ENCODE measurements at places on chromosomes 7 and 10.

DNA sequence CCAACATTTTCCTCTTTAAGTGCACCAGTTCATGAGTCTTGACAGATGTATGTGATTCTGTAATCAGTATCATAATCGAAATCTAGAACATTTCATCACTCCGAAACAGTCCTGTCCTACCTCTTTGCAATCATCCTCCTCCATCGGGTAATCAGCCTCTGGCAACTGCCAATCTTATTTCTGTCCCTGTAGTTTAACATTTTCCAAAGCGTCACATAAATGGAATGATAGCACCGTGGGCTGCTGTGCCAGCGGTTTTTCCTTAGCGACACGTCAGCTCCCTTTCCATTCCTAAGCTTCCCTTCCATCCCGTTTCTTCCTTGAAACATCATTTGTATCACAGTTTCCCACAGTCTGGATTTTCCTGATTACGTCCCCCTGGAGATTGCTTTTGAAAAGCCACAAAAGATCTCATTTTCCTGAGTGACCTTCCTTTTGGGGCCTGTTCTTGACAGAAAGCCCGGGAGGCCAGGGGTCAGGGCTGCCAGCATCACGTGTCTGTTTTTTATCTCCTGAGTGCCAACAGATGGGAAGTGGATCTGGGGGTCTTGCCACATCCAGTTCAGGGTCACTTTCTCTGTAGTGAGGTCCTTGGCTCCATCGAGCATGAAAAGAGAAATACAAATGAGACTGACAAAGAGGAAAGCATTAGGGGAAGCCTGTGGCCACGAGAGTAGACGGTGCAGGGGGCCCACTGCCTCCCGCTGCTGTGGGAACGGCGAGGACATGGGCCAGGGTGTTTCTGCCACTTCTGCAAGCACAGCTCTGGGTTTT lies 31.6 kb downstream of the TMEM120A start:
- DNase-seq = no peak

DNA sequence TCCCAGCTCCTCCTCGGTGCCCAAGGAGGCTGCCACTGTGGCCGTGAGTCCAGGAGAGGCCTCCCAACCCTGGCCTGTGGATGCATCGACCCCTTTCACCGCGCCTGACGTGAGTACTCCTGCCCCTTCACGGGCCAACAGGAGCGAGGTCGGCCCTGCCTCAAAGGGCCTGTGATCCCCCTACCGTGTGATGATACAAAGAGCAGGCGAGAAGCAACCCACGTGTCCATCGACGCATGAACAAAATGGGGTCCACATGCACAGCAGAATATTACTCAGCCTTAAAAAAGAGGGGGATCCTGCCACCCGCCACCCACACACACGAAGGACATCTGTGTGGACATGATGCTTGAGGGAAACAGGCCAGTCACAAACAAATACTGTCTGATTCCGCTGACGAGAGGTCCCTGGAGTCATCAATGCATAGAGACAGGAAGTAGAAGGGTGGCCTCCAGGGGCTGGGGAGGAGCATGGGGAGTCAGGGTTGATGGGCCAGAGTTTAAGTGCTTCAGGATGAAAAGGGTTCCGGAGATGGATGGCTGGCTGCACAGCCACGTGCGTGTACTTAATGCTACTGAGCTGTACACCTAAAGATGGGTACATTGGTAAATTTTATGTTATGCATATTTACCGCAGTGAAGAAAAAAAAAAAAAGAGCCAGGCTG lies 151.9 kb downstream of the PRKAG2 start:
- DNase-seq = no peak

- no peak for DNase-seq
Measured at GRCh38 chr7:105408791-105409410, 20.2 kb upstream of the SRPK2 start.

- DNase-seq = no peak
Measured at GRCh38 chr10:70576803-70577517, 25.6 kb downstream of the PRF1 start.
